NCI-H526 (cell line): ENCODE measurements at places on chromosomes 4 and X.

DNA sequence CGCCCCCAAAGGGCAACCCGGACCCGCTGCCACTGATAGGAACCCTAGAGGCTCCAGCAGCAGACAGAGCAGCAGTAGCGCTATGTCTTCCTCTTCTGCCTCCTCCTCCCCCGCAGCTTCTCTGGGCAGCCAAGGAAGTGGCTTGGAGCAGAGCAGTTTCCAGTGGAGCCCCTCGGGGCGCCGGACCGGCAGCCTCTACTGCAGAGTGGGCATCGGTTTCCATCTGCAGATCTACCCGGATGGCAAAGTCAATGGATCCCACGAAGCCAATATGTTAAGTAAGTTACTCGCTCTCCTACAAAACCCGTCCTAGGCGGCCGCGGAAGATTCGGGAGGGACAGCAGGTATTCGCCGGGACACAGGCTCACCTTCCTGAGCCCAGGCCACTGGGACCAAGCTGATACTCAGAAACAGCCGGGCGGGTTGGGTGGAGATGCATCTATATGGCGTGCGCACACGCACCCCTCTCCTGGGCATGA is 477 bp downstream of the FGF5 start:
- no peak for DNase-seq

DNA sequence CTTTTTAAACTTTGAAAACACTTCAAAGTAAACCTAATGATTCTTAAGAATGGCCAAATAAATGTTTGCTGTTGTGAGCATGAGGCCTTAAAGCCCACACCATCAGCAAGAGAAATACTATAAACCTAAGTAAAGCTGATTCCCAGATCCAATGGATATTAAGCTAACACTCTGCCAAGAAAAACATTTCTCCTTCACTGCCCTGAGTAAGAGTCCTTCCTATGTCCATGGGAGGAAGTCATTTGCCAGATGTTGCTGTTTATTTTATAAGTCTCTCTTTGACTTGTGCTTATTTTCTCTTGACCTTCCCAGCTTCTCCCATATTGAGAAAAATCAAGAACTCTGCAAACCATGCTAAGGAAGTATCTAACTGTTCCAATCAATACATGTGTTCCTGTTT is 154.3 kb upstream of the EDNRA start:
- DNase-seq: no peak

DNA sequence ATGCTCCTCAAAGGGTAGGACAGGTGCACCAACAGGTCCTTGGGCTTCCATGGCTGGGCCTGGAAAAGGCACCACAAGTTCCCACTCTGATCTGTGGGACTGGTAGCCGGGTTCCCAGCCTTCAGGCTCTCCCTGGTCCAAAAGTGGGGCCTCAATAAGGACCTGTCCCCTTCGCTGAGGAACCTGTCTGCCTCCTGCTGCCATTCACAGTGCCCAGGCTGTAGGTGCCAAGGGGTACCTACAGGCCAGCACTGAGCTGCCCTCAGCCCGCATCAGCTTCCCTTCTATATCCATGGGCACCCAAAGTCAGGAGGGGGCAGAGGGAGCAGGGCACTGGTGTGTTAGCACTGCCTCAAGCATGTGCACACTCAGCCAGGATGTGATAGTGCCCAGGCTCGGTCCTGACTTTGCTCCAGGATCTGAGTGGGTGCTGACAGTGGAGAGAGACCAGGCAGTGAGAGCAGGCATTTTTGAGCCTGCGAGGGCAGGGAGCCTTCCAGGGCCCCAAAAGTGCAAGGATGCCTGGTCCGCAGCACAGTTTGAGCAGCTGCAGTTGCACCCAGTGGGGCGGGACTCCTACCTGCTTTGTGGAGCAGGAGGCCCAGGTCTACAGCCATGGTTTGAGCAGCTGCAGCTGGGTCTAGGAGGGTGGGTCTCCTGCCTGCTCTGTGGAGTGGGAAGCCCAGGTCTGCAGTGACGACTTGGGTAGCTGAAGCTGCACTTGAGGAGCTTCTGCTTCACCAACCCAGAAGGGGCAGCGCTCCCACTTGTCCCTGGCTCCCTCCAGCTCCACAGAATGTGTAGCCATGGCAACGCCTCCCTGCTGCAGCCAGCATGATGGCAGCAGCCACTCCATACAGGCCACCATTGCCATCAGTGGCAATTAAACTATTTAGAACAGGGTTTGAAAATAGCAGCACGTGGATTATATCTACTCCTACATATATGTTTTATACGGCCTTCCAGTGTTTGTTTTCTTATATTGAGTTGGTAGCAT is 376.4 kb downstream of the KCTD8 start:
- no peak for DNase-seq

DNA sequence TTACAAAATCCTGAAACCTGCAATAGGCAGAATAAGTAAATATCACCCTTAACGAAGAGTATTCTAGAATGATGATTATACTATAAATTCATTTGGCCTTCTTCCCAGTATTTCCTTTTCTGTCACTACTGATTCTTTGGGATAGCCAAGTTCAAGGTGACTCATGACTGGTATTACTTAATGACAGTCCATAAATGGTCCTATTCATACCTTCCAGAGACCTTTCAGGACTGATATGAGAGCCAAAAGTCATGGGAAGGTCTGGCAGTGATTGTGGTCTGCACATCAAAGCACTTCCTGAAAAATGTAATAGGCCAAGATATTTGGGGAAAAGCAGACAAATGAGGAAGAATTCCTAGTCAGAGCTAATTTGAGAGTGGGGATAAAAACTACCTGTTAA is 239.6 kb upstream of the FAM47A start:
- DNase-seq: no peak

DNA sequence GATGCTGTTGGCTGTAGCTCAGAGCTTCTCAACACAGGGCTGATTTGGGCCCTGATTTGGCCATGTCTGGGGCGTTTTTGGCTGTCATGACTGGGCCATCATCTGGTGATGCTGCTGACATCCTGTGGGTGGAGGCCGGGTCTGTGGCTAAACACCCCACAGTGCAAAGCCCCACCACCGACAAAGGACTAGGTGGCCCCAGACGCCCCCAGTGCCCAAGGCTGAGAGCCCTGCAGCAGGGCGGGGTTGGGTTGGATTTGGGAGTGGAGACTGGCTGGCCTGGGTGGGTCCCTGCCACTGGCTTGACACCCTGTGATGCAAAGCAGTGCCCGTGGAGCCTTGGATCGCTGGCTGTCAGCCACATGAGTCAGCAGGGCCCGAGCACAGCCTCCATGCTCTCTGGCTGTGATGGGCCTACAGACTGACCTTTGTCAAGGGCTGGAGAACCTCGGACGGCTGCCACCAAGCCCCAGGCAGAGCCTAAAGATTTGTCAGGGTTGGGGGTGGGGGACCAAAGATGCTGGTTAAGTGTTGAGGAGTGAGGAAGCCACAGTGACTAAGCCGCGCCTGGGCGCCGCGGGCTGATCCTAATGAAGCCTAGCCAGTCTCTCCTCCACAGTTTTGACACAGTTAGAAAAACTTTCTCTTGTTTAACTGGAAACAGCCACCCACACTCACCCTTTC is 28.3 kb downstream of the CYTL1 start:
- peak; percentile 7 for DNase-seq

GRCh38 chrX:101062176-101062575 is 10.3 kb upstream of the TRMT2B start:
- no peak for DNase-seq

DNA sequence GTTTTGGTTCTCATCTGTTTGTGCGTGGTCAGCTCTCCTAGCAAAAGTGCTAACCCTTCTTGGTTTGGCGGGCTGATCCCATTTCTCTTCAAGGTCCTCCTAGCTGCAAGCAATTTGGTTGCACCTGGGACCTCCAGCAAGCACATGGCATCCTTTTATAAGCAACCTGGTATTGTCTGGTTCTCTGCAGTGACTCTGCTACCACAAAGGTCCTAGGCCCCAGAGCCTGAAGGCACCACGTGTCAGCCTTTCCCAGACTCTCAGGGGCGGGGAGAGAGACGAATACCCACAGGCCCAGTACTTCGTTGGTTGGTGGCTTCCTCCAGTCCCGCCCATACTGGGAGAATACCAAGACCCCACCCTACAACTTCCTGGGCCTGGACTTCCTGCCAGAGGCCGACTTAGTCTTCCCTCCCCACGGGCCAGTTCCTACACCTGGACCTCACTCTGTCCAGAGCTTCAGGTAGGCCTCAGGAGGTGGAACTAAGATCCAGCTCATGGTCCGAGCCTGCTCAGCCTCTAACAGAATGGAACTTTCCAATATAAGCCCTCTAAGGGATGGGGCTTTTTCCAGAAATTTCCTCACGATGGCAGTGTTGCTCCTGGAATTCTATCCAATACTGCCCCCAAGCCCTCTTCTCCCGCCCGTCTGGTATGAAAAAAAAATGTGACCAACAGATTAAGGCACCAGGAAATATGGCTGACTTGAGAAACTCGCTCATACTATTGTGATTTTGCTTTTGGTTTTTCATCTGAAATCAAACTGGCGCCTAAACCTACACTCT is 192.5 kb upstream of the STK26 start:
- peak; percentile 94 for DNase-seq

- no peak for DNase-seq
Observed at GRCh38 chrX:153903238-153903980, 1.1 kb upstream of the AVPR2 start.

- no peak for DNase-seq
Observed at GRCh38 chrX:94850811-94851210, 1176.8 kb downstream of the FAM133A start.

GRCh38 chrX:148536961-148537360 is 36.5 kb downstream of the AFF2 start:
- no peak for DNase-seq

DNA sequence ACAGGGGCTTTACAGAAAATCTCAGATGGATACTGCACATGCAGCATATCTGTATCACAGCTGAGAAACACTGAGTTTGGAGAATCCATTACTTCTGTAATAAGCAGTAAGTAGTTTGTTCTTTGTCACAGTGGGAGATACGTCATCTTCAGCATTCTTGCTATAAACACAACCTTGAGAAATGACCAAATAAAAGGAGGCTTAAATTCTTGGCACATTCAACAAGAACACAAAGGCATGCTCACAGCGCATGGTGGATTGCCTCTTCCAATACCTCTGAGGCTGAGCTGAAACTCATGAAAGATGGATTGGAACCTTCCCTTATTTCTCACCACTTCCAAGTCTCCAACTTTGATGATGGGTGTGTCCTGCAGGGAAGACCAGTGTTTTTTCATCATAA is 54.5 kb downstream of the ANXA5 start:
- DNase-seq: no peak

GRCh38 chr4:118395057-118395644 is 42.3 kb upstream of the PRSS12 start:
- DNase-seq: no peak

GRCh38 chr4:188162698-188163097 is 23.5 kb downstream of the TRIML1 start:
- DNase-seq: no peak
